Anterior cingulate cortex (tissue), 58 donors: ENCODE measurements at places on chromosomes 13 and 19.

GRCh38 chr13:44234566-44234965, 139.1 kb upstream of the SERP2 start:
- no peak for DNase-seq

- DNase-seq, result peak; percentile 30
These were observed 564 bp downstream of the HS6ST3 start for GRCh38 chr13:96090240-96091101.

DNA sequence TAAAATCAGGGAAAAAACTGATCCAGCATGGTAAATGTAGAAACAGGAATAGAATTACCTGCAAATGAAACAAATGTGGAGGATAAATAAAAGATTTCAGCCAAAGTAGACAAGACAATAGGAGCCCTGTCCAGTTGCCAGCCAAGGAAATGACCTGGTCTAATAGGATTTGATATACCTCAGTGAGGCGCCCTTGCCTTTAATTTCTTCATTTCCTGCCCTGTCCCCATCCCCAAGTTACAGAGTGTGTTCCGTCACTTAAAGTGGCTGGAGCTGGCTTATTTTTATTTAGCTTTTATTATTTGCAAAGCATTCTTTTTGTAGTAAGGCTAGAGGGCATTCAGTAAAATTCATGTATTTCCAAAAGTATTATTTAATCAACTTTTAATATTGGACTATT, 1022.0 kb downstream of the EFNB2 start:
- no peak for DNase-seq

GRCh38 chr13:113732176-113732960, 26.7 kb upstream of the TMEM255B start:
- no peak for DNase-seq

- DNase-seq, result no peak
These were observed 12.0 kb downstream of the LPAR6 start for GRCh38 chr13:48400850-48401291.

DNA sequence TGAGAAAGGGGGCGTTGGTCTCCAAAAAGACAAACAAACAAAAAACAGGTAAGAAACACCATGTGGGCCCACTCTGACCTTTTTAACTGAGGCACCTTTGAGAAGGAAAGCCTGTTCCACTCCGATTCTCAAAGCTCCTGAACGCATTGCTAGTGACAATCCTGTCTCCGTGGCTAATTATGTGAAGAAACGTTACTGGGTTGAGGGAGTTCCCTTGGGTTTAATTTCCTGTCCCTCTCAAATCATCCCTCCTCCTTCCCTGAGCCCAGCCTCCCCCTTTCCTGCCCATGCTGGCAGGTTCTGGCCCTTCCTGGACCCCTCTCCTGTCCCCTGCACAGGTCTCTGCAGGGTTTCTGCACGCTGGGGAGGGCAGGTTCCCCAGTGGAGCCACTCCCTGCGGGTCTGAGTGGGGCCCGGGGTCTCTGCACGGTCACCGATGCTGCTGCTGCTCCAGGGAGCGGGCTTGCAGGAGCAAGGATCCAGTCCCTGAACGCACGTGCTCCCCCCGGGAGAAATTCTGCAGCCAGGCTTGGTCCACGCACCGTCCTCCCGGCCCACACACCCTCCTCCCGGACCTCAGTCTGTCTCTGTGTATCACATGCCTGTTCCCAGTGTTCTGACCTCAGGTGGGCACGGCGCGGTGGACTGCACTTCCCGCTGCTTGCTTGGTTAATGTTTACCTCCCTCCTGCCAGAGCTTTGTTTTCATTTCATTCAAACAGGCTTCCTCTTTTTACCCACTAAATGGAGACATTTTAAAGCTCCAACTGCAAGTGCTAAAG, 76.4 kb upstream of the MCF2L start:
- DNase-seq, result no peak

DNA sequence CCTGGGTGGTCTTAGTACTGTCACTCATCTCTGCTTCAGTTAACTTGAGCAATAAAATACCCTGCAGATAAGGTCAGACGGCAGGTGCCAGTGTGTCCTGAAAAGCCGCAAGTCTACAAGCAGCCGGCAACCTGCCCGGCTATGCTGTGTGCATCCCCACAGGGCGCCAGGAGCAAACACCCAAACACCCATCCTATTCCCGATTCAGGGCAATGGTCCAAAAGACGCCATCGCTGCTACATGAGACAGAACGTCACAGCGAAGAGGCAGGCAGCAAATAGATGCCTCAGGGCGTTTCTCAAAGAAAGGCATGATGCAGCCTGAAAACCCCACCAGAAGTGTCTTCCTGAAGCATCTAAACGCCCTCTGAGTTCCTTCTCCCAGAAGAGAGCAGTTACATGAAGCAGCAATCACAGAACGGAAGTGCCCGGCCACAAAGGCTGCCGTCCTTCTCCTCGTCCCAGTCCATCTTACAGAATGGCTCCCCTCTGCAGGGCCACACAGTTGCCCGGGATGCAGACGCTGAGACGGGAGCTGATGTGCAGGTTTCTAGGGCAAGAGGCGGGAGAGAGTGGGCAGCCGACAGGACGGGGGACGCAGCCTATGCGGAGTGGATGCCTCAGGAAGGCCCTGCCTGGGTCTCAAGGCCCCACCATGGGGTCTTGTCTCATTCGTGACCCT, 35.1 kb downstream of the RASA3 start:
- DNase-seq, result no peak

GRCh38 chr19:55353803-55354697, 469 bp downstream of the COX6B2 start:
- DNase-seq, result no peak

- DNase-seq, result no peak
These were observed 1779.2 kb upstream of the MIR17HG start for GRCh38 chr13:89568276-89568675.

GRCh38 chr13:21998279-21998990, 327.6 kb downstream of the FGF9 start:
- DNase-seq, result no peak

GRCh38 chr13:112702986-112703379, 13.1 kb downstream of the ATP11A start:
- DNase-seq, result no peak

GRCh38 chr13:84649853-84650252, 767.6 kb upstream of the SLITRK1 start:
- no peak for DNase-seq

GRCh38 chr19:33290082-33290815, 12.1 kb downstream of the CEBPA start:
- no peak for DNase-seq

DNA sequence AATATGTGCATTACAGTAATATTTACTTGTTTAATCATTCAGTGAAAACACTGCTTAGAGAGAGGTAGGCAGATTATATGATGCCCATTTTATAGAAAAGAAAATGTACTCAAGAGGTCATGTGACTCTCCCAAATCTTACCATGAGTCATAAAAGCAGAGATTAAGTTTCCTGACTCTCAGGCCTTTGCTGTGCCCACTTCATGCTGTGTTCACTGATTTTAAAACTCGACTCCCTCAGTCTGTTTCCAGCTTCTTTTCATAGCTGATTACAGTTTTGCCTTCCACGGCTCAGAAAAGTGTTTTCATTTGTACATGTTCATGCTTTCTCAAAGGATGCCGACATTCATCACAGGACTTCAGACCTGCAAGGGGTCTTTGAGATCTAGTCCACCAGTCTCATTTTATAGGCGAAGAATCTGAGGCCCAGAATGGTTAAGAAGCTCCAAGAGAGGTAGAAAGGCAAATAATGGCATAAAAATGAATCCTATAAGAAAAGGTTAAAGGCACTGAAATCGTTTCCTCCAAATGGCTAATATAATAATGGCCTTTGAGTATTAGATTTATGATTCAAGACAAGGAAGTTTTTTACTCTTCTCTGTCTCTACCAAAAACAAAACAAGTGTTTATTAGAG, 9.0 kb upstream of the IPO5 start:
- DNase-seq, result no peak

DNA sequence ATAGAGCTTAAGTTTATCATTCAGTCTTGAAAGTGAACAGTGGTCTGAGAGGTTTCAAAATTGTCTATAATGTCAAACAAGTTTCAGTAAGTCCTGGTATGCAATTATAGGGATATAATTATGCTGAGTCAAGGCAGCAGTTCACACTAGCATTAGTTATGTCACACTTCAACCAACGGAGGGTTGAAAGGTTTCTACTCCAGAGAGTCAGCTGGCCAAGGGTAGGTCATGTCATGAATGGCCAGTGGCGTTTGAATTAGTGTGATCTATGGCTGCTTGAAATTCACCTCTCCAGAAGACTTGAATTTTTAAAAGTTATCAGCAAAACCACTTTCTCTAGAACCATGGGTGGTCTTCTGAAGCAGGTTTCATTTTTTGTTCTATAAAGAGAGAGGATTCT, 108.6 kb downstream of the TNFRSF19 start:
- DNase-seq, result no peak

DNA sequence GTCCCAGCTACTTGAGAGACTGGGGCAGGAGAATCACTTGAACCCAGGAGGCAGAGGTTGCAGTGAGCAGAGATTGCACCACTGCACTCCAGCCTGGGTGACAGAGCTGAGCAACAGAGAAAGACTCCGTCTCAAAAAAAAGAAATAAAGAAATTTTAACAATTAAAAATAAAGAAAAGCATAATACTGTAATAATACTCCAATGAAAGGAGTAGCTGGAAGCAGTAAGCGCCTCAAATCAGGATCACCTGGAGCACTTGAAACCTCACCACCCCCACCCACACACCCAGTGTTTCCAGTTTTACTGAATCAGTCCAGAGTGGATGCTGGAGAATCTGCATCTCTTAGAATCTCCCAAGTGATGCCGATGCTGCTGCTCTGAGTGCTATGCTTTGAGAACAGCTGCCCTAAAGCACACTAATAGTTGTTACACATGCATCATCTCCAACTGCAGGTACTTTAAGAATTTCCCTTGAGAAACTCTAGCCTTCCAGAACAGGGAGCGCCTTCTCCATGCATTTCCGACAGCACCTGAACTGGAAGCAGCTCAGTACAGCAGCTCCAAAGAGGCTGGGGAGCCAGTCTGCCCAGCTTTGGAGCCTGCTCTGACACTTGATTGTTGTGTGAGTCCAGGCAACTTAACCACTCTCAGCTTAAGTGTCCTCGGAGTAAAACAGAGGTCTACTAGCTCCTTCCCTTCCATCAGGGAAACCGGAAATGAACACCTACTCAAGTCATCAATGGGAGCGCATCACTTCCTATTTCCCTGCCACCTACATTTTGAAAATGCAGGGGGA, 2.9 kb downstream of the ABCC4 start:
- no peak for DNase-seq

GRCh38 chr13:99357941-99358340, 50.7 kb upstream of the GPR183 start:
- DNase-seq, result no peak

GRCh38 chr13:77459592-77459991, 75.9 kb upstream of the SCEL start:
- DNase-seq, result no peak

- DNase-seq, result peak; percentile 14
These were observed 15.0 kb upstream of the SLC35E1 start for GRCh38 chr19:16586991-16587832.

- DNase-seq, result no peak
These were observed 1538.2 kb downstream of the UQCRFS1 start for GRCh38 chr19:27674701-27675100.

DNA sequence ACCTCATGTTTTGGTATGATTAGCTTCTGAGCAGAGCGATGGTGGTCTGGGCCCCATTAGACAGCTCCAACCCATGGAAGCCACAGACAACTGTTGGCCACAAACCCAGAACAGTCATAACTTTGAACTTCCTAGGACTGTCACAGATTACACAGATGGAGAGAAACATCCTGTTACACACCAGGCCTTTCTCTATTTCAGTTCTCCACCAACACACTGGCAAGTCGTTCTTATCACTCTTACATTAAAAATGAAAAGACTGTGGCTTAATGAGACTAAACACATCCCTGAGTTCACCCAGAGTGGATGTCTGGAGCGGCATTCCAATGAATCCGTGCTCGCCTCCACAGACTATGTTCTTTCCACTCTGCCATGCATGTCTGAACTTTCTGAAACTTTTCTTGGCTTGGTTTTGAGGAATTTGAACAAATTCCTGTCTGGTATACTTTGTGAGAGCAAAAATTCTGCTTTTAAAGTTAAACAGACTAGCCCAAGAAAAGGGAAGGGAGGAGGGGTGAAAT, 109.1 kb downstream of the NALCN start:
- DNase-seq, result no peak
